ENCODE measurements at places on chromosomes 4 and X. TPM values are rescaled to one million over a fixed set of nuclear protein-coding genes. Genes with fewer than 3 reads are reported as not detected.

The LRAT gene
- total RNA-seq: not detected

The HTN3 gene
- not detected for total RNA-seq

The F11 gene
- total RNA-seq: not detected

GRCh38 chr4:113006632-113007031, 42.8 kb upstream of the ANK2 start:
- no peak for DNase-seq

- DNase-seq: peak; percentile 27
These were observed 170.3 kb upstream of the PUDP start for GRCh38 chrX:7318241-7318640.

Data from fibroblast of villous mesenchyme (primary cell).